ENCODE measurements at places on chromosomes 1 and 21.

DNA sequence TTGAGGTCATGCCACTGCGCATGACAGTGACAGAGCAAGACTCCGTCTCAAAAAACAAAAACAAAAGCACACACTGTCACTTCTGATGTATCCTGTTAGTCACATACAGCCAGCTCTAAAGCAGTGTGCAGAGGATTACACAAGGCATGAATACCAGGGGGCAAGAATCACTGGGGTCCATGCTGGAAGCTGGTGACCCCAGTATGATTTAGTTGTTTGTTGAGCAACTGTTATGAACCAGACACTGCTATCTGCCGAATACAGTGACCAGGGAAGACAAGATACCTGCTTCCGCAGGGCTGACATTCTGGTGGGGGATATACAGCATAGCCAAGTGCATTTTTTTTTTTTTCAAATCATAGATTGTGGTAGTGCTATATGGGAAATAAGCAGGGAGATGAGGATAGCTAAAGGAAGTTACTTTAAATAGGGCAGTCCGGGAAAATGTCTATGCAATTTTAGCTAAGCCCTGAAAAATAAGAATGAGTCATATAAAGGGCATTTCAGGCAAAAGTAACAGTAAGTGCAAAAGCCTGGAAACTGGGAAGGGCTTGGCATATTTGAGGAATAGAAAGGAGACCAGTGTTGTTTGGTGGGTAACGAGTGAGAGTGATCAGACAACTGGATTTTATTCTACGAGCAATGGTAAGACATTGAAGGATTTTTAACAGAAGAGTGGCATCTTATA lies 69.7 kb downstream of the ADSS2 start:
- peaks cover 7% of the 10 kb centered on the region for H3K4me1 ChIP-seq
- H3K4me3 ChIP-seq: no peak overlapping the region
- H3K27ac ChIP-seq: no peak overlapping the region
- peak; percentile 70 for DNase-seq

DNA sequence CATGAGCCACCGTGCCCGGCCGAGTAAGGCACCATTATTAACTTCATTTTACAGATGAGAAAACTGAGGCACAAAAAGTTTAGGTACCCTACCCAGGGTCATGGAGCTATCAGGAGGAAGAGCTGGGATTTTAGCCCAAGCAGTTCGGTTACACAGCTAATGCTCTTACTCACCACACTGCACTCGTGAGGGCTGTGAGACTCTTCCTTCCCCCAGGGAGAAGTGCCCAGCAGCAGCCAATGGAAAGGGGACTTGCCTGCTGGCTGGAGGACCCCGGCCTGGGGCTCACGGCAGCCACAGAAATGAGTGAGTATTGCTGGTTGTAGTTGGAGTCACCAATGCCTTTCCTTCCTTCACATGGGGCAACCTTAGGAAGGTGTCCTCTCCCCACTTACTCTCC lies 5.2 kb upstream of the CSF1 start:
- peaks cover 4% of the 10 kb centered on the region for H3K27me3 ChIP-seq
- H3K4me1 ChIP-seq: peaks cover 5% of the 10 kb centered on the region
- no peak for DNase-seq

- no peak overlapping the region for H3K27ac ChIP-seq
- H3K36me3 ChIP-seq: no peaks in the 10 kb centered on the region
- H3K27me3 ChIP-seq: peaks cover 46% of the 10 kb centered on the region
- no peaks in the 10 kb centered on the region for H3K4me1 ChIP-seq
- no peak for DNase-seq
Observed at GRCh38 chr1:154741741-154742495, 128.2 kb downstream of the KCNN3 start.

GRCh38 chr1:119409731-119410130 lies 5.2 kb upstream of the HSD3B2 start:
- H3K36me3 ChIP-seq: no peaks in the 10 kb centered on the region
- DNase-seq: no peak
- H3K27me3 ChIP-seq: no peaks in the 10 kb centered on the region
- no peaks in the 10 kb centered on the region for H3K4me1 ChIP-seq
- H3K4me3 ChIP-seq: no peak overlapping the region
- no peak overlapping the region for H3K27ac ChIP-seq

DNA sequence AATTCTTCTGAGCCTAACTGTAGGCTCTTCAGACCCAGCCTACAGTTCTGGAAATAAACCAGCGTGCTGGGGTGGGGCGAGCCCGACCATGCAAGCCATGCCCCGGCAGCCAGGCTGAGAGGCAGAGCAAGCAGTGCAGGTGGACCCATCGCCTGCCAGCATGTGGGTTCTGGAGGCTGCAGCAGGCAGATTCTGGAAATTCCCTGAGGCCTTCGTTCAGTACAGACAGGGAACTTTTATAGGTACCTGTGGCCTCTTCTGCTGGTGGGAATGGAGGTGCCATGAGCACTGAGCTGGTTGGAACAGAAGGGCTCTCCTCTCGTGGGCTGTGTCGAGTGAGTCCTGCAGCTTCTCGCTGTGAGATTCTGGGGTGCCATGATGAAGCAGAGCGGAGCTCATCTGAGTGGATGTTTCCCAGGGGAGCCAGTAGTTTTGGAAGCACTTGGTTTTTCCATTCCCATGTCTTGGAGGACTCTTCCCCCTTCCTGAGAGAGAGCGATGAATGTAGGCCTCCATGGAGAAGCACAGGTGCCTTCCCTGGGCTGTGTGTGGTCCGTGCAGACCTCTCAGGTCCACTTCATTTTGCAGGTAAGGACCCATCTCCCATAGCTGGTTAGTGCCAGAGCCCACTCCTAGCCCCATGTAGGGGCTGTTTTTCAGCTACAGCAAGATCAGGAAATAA lies 94.1 kb downstream of the PCBP3 start:
- no peak for DNase-seq
- no peak overlapping the region for H3K27ac ChIP-seq
- H3K4me3 ChIP-seq: no peak overlapping the region
- H3K36me3 ChIP-seq: no peaks in the 10 kb centered on the region
- H3K27me3 ChIP-seq: no peaks in the 10 kb centered on the region

GRCh38 chr21:21188513-21189195 lies 190.4 kb downstream of the NCAM2 start:
- DNase-seq: no peak
- no peaks in the 10 kb centered on the region for H3K4me1 ChIP-seq
- H3K27ac ChIP-seq: no peak overlapping the region
- H3K4me3 ChIP-seq: no peak overlapping the region
- no peaks in the 10 kb centered on the region for H3K36me3 ChIP-seq

All from endothelial cell of umbilical vein (primary cell).